ENCODE measurements at places on chromosomes 7 and 10. TPM values are rescaled to one million over a fixed set of nuclear protein-coding genes. Genes with fewer than 3 reads are reported as not detected.

DNA sequence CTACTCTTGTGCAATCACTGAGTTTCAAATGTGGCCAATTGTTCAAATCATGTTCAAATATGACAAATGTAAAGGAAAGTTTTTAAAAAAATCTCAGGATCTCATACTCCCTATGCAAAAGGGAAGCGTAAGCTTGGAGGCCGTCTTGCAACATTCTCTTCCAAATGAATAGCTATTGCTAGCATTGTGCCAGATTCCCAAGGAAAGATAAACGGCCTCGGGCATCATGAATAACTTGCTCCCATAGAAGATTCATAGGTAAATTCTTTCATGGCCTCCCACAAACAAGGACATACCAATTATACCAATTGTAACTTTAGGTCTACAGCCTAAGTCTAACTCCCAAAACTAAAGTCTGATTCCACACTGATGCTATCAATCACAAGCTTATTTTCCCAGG, 416.9 kb downstream of the THSD7A start:
- DNase-seq, result no peak

CRTAC1 gene
- total RNA-seq, result 29.4 TPM

TRPV5 gene
- total RNA-seq, result 3.4 TPM

DNA sequence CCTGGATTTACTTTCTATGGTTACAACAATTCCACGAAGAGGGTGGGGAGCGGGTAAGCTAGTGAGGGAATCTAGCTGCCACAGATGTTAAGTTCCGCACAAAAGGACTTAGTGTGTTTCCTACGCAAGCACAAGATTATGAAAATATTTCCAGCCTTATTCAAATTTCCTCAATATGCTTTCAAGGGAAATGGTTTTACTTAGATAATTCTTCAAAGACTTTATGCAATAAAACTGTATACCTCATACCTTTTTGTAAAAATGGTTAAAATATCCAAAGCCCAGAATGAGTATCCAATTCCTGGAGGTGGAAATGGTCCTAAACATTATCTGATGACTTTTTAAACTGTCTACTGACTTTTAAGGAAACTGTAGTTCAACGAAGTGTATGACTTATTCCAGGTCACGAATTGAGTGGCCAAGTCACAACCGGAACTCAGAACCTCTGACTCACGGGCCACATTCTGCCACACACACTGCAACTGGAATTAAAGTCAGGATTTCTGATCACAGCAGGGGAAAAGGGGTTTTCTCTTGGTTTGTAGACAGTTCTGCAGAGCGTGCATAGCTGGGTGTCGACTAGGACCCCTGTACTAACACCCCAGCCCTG, 20.2 kb upstream of the INSIG1 start:
- DNase-seq, result no peak

LRRC4 gene
- total RNA-seq, result 151 TPM

LRRC18 gene
- not detected for total RNA-seq

DNA sequence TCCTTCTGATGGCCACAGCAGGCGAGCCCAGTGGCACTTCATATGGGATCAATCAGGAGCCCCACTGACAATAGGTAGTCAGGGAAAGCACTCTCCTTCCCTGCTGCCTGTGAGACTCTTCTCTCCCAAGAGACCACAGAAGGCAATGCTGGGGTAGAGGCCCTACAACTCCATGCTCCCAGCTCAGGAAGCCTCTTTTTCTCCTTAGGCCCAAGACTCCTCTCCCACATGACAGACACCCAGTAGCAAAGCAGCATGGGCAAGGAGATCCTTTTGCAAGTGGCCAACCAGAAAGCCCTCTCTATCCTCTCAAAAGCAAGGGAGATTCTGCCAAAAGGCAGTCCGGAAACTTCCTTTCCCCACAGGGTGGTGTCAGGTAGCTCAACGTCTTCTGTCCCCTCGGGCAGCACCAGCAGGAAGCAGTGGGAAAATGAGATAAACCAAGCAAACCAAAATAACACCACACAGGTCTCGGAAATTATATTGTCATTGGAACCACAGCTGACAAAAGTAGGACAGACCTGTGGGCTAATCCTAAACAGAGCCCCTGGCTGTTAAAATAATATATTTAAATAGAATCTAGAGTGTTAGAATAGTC, 172.7 kb upstream of the GDF10 start:
- no peak for DNase-seq

DNA sequence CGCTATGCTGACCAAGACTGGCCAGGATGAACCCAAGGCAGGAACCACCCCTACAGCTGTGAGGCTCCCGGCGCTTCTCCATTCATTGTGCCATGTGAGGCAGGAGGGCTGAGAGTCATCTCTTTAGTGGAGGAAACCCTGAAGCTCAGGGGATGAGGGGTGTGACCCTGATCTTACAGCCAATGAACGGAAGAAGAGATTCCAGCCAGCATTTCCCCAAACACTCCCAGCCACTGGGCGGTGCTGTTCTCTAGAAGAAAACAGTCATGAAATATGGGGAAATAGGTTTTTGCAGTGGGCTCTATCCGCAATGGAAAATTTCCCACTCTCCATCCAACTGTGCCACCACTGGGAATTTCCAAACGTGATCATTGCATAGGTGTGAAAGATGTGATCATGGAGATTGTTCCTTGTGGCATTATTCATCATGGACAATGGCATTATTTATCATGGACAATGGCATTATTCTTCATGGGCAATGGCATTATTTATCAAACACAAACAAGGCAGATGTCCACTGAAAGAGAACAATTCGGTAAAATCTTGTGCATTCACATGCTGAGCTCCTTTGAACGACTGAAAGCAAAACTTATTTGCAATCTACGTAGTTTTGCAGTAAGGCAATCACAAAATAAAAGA, 14.0 kb upstream of the SLC18A2 start:
- DNase-seq, result no peak

DNA sequence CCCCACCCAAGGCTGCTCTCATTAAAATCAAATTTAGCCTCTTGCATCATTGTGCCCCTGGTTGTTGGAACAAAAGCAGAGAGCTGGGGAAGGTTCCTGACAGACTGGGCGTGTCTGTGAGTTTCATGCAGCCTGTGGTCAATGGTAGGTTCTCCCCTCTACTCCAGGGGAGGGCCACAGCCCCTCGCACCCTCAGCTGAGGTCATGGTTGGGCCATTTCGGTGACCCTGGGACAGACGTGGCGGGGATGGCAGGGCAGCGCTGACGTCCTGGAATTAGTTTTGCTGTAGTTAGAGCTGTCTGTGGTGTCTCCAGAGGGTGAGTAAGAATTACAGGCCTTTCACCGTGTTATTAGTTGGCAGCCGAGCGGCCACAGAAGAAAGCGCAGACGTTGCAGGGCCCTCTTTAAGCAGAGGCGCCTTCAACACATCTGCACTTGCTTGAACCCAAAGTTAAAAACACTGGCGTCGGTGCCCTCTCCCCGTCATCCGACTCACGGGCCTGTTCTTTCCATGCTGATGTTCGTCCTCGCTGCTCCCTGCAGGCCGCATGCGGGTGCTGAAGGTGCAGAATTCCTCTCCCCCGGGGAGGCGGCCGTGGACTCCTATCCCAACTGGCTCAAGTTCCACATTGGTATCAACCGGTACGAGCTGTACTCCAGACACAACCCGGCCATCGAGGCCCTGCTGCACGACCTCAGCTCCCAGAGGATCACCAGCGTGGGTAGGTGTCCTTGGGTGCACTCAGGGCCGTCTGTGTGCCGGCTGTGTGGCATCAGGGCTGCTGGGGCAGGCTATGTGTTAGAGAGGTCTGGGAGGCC, 2.8 kb downstream of the FAM20C start:
- no peak for DNase-seq

ZCCHC24 gene
- total RNA-seq, result 245 TPM

DNA sequence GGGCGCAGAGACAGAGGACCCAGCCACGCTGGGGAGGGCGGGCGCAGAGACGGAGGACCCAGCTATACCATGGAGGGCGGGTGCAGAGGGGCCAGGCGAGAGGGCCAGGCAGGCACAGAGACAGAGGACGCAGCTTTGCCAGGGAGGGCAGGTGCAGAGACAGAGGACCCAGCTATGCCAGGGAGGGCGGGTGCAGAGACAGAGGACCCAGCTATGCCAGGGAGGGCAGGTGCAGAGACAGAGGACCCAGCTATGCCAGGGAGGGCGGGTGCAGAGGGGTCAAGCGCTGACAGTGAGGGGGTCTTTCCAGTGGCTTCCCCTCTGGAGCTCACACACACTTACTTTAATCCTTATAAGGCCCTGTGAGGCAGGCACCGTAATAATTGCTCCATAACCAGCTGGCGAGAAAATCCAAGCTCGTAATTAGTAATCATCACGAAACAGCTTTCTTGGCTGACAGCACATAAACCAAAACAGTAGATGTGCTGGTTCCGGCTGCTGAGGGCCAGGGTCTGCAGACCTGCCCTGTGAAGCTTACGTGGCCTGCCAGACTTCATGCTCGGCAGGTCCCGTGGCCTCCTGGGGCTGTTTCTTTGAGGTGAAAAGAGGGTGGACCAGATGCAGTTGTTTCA, 137.2 kb downstream of the VIPR2 start:
- no peak for DNase-seq

GRCh38 chr10:46253076-46254006, 33.5 kb upstream of the ANTXRL start:
- no peak for DNase-seq

DNA sequence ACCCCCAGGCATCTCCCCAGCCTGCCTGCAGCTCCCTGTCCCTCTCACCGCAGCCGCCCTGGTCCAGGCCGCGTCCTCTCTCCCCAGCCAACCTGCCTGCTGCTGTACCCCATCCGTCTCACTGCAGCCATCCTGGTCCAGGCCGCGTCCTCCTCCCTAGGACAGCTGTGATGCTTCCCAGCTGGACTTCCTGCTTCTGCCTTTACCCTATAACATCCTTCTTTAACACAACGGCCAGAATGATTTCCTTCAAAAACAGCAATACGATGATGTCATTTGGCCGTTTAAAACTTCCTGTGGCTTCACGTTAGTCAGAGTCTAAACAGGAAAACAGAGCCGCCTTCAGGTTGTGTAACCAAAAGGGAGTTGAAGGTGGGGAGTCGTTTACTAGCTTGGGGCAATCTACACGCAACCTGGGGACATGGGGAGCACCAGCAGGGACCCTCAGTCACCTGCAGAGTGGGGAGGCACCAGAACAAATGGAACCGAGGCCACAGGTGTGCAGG, 32.2 kb upstream of the ZFAND2A start:
- DNase-seq, result no peak

PAX4 gene
- total RNA-seq, result not detected

DNA sequence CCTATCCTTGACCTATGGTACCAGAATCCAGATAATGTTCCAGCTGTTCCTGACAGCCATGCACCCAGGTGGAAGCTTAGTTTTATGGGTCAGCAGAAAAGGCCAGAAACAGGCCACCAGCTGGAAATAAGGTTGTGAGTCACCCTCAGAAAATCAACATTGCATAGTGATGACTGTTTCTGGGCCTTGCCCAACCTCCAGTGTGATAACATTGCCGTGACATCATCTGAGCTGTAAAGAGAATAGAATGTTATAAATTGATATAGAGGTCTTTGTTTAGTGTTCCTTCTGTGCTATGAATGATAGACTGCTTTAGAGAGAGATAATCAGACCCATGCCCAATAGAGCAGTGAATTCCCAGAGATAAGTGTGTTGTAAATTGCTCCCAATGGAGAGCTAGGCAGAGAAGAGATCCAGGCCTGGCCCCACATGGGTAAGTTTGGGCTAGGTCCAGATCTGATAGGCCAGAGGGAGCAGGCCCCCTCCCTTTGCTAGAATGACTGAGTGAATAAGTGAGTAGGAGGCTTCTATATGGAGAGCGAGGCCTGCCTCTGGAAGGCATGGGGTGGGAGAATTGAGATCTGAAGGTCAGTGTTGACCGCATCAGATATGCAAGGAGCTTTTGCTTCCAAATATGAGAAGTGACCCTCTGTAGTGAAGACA, 14.2 kb upstream of the HPS1 start:
- no peak for DNase-seq

GRCh38 chr7:21504021-21504420, 38.8 kb upstream of the DNAH11 start:
- no peak for DNase-seq

GRCh38 chr10:5576780-5577624, 52.2 kb downstream of the CALML3 start:
- no peak for DNase-seq

DNA sequence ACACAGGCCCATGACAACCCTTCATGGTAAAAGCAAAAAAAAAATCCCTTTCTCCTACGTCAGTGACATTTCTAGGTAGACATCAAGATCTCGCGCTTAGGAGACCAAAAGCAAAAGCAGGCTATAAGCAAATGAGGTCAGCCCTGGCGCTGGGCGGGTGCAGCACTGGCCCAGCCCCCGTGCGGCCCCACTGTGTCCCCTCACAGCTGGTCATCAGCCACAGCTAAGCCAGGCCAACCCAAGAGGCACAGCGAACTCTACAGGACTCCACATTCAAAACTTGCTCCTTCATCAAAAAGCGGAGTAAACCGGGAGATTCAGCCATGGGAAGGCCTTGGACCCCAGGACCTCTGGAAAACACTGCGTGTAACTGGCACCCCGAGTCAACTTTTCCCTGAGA, 113.7 kb downstream of the PTPRN2 start:
- DNase-seq, result no peak

GRCh38 chr7:88363869-88364268, 57.2 kb upstream of the STEAP4 start:
- DNase-seq, result no peak

GRCh38 chr7:121741896-121742295, 131.1 kb upstream of the PTPRZ1 start:
- no peak for DNase-seq

GRCh38 chr7:94633014-94633341, 23.0 kb downstream of the SGCE start:
- no peak for DNase-seq
